ENCODE measurements at places on chromosomes 1 and 21.

DNA sequence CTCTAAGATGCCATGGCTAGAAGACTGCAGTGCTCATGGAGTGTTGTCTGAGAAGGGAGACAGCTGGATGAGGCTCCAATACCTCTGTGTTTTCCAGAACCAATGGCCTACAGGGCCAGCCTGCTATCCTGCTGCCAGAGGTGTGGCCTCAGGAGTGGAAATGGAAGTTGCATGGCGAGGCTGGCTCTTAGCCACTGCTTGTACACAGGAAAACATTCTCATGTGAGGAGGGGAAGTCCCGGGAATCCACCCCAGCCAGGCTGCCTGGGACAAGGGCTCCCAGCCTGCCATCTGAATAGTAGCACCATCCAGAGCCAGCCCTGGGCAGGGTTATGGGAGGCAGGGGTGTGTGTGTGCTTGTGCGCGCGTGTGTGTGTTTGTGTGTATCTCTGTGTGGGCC is 56.5 kb downstream of the SDC3 start:
- no peak for DNase-seq

- DNase-seq: no peak
Measured at GRCh38 chr1:172588296-172589291, 55.6 kb downstream of the SUCO start.

GRCh38 chr1:236159704-236160539 is 17.6 kb downstream of the GPR137B start:
- DNase-seq: no peak

DNA sequence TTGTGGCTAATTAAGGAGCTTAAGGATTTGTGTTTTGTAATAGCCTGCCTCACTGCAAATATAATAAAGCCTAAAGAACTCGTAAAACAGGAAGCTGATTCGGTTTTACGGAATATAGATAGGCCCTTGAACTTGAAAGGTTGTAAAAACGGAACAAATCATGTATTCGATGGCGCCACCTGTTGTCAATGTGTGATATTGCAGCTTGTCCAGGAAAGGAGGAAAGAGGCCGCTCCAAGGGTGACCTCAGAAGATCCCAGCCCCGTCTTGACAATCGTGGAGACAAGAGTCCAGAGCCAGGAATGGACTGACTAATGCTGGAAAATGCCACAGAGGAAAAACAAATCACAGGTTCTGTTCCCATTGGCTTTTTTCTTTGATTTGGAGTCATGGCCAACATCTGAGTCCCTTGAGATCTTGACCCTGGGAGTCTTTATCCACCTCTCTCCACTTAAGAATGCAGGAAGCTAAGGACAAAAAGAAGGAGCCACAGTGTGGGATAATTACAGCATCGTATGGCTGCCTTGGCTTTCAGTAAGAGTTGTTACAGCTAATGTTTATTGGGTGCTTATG is 7.0 kb upstream of the IGSF21 start:
- DNase-seq: peak; percentile 30

DNA sequence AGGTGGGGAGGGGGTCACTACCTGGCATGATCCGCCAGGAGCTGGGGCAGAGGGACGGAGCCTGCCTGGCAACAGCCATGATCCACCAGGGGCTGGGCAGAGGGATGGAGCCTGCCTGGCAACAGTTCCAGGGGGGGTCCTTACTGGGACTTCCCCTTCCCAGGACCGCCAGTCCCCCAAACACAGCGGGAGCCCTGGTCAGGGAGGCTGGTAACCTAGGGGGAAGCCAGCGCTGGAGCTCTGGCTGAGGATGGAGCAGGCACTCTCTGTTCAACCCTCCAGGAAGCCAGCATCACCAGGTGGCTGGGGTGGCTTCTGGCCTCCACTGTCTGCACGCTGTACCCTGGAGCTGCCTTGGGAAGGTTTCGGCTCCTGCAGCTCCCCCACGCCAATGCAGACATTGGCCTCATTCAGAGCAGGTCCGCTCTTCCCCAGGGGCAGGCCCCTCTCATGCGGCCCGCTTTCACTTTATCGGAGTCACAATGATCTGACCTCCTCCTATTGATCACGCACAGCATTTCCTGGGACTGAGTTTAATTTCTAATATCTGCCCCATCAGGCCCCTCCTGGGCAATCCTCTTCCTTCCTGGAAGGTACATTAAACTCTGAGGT is 68.4 kb upstream of the ABCG1 start:
- DNase-seq: no peak

DNA sequence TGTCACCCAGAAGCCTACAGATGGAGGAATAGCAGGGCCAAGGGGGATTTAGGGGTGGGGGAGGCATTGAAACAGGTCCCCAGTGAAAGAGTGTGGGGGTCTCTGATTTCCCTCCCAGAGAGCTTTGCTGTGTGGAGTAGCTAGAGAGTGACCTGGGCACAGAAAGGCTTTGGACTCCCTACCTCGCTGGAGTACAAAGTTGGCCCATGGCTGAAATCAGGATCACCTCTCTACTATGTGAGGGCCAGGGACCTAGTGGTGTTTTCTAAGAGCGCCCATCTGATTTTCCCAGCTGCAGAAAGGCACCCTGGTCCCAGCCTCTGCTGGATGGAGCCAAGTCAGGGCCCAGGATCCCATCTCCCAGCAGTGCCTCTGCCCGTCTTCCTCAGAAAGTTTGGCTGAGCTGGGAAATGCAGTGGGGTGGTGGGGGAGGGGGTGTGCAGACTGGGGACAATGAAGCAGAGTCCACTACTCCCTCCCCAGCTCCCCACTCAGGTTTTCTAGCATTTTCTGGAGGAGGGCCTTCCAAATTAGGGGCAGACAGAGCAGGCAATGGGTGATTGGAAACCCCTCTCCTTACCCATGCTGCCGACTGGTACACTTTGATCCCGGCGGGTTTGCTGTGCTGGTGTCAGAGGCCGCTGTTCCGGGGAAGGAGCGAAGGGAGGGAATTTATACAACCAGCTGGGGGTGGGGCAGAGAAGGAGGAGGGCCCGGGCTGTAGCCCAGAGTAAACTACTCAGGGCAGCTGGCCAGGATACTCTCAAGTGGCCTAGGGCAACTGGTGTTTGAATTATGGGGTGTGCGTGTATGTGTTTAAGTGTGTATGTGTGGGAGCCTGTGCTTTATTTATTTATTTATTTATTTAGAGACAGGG is at the start of gene SELENBP1:
TSS of gene SELENBP1 (minus strand) at position 648 of the 877 bp plus-strand sequence. CDS start at position 584, 64 bp downstream.
- peak; percentile 57 for DNase-seq

DNA sequence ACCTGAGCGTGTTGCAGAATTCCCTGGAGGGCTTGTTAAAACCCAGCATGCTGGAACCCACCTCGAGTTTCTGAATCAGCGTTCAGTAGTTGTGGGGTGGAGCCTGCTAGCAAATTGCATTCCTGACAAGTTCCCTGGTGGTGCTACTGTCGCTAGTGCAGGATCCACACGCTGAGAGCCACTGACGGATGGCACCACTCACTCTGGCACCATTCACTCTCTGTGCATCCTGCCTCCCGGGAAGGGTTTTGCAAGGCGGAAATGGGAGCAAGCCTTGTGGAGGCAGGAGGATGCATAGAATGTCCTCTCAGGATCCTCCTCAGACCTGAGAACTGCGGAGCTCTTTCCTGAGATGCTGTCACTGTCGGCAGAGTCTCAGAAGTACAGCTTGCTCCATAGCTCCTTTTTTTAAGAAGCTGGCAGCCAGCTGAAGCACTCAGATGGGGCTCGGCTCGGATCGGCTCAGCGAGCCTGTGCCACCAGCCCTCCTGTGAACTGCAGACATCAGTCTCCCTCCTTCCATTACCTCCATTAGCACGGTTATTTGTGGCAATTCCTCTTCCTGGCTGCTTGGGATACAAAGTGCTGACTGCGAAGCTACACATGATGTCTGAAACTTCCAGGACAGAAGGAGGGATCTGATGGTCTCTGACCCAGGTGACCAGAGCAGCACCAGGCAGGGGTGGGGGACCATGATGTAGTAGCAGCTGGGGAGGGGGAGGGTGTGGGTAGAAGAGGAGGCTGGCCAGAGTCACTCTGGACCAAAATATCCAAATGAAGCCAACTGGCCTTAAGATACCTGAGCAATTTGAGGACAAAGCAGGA is 89.6 kb downstream of the C1orf94 start:
- no peak for DNase-seq

- no peak for DNase-seq
Measured at GRCh38 chr1:45334308-45335245, 5.4 kb upstream of the TOE1 start.

DNA sequence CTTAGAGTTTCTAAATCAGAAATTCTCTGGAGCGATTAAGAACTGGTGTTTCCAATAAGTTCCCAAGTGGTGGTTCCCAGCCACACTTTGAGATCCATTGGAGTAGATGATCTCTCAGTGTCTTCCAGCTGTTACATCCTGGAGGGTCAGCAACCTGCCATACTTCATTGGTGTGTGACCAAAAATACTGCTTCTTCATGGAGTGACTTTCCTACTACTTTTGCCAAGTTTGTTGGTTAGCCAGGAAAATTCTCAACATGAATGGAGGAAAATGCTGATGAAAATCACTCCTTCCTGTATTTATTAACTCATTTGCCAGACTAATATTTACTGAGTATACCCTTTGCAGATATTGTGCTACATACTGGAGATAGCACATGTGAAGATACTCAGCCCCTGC is 186.1 kb downstream of the FGGY start:
- DNase-seq: no peak

DNA sequence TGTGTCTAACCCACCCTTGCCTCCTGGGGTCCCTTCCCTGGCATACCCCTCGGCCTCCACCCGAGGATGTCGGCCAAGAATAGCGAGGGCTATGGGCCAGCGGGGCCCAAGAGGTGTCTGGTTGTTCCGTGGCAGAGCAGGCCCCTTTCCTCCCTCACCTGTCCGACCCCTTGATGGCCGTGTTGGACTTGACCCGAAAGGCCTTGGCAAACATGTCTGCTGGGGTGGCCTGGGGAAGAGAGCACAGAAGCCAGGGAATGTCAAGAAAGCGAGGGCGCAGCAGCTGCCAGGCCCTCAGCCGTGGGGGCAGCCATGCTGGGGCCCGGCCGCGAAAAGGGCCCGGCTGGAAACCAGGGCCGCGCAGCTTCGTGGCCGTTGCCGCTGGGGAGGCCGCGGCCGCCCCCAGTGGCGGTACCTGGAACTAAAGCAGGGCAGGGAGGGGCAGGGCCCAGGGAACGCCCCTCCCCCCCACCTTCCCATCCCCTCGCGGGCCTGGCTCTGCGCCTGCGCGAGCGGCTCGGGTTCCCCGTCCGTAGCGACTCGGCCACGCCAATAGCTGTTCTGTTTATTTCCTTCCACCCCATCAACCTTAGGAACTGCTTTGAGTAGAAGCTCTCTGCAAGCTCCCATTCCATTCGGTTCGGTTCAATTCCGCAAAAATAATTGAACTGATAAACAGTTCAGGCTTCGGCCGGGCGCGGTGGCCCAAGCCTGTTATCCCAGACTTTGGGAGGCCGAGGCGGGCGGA is at the start of gene EIF2D:
TSS of gene EIF2D (minus strand) at position 337 of the 748 bp plus-strand sequence. CDS start at position 214, 123 bp downstream.
- peak; percentile 88 for DNase-seq

DNA sequence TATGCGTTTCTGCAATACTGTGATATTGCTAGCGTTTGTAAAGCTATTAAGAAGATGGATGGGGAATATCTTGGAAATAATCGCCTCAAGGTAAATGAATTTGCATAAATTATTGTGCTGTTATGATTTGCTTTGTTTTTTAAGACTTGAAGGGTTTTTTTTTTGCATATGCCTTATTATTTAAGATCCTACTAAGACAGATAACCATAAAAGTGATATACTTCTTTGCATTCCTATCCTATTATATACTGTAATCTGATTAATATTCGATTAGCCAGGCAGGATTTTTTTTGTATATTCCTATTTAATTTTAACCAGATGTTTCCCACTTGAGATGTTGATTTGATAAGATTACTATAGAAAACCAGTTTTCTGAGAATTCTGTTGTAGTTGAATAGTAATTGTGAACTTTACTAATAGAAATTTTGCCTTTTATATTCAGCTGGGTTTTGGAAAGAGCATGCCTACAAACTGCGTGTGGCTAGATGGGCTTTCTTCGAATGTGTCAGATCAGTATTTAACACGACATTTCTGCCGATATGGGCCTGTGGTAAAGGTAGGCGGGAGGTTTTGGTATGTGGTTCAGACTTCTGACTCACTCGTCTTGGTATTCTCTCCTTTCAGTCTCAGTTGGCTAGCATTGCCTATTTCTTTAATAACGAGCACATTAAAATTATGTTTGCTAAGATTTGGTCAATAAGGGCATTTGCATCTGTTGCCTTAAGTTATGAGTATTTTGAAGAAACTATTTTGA is 56.8 kb downstream of the ZBTB17 start:
- no peak for DNase-seq

DNA sequence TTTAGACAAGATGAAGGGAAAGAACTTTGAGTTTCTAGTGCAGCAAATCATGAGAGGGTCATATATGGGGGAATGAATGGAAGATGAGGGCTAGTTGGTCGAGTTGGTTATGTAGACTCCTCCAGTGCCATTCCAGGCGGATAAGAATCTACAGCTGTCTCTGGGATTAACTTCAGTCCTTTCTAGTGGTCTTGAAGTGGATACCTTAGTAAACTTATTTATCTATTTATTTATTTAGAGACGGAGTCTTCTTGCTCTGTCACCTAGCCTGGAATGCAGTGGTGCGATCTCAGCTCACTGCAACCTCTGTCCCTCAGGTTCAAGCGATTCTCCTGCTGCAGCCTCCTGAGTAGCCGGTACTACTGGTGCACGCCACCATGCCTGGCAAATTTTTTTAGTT is 41.4 kb upstream of the RCC2 start:
- DNase-seq: no peak

DNA sequence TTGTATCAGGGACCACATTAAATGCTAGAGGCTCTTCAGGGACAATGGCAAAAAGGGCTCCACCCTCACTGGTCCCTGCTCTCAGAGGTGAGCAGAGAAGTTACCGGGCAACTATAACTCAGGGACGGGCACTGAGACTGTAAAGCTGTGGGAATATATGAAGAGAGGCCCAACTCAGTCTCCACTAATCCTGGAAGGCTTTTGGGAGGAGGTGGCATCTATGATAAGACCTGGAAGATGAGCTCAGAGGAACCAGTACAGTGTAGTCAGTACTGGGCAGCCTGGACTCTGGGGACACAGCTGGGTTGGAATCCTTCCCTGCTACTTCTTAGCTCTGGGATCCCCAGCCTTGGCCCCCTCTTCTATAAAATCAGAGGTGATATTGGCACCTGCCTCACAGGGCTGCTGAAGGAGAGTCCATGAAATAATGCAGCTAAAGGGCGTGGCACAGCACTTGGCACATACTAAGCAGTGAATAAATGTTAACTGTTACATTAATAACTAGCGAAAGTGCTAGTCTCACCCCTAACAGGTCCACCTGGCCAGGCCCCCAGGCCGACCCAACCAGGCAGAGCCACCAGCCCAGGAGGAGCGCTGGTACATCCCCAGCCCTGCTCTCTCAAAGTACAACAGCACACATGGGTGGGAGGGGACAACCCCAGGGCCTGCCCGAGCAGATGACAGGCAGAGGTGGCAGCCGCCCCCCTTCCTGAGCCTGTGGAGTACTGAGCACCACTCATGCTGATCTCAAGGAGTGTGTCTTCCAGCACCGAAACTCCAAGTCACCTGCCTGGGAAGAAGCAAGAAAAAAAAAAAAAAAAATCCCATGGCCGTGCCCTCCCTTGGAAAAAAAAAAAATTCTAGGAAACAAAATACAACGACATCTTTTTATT is 62.7 kb downstream of the CASZ1 start:
- no peak for DNase-seq

GRCh38 chr1:158979229-158979628 is 30.5 kb upstream of the IFI16 start:
- no peak for DNase-seq
